Muscle of leg (tissue), 16 donors: ENCODE measurements at places on chromosomes 3 and 15. TPM values are rescaled to one million over a fixed set of nuclear protein-coding genes. Genes with fewer than 3 reads are reported as not detected.
A peak's percentile ranks its signal among the peaks of the same experiment; 100 is the strongest.

- DNase-seq, result no peak
- no peaks in the 10 kb centered on the region for H3K4me1 ChIP-seq
- H3K4me3 ChIP-seq, result no peak overlapping the region
Observed at GRCh38 chr15:35288580-35288979, 203.5 kb upstream of the NANOGP8 start.

DNA sequence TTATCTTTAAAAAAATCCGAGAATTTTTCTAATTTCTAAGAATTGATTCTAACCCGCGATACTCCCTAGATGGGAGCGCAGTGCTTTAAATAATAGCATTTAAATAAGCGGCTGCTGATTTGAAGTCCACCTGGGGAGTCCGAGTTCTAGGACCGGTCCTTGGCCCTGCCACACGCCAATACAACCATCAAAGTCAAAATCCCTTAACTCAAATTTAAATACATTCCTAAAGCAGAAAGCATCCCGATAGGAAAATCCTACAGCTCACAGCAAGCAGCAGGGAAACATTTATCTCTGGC lies 508 bp upstream of the ECT2 start:
- no peak for DNase-seq
- H3K4me3 ChIP-seq, result peak overlapping the region; percentile 90
- H3K4me1 ChIP-seq, result peaks cover 5% of the 10 kb centered on the region
- no peaks in the 10 kb centered on the region for H3K36me3 ChIP-seq
- H3K27me3 ChIP-seq, result no peaks in the 10 kb centered on the region

- no peaks in the 10 kb centered on the region for H3K36me3 ChIP-seq
- H3K27me3 ChIP-seq, result peaks cover 3% of the 10 kb centered on the region
- DNase-seq, result no peak
- H3K27ac ChIP-seq, result no peak overlapping the region
Observed at GRCh38 chr3:186664506-186664905, 1.3 kb upstream of the HRG start.

DNA sequence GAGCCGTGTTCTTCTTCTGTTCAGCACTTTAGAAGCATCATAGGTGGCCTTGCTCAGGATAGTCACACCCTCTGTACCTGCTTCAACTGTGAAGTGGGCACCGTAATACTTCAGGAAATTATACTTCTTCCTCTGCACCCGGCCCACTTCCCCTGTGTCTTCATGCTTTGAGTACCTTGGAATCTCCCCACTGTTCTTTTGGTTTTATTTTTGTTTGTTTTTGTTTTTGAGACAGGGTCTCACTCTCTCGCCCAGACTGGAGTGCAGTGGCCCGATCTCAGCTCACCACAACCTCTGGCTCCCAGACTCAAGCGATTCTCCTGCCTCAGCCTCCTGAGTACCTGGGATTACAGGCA lies 1.7 kb downstream of the P2RY14 start:
- H3K27me3 ChIP-seq, result no peaks in the 10 kb centered on the region
- no peaks in the 10 kb centered on the region for H3K4me1 ChIP-seq
- no peak overlapping the region for H3K4me3 ChIP-seq
- H3K36me3 ChIP-seq, result no peaks in the 10 kb centered on the region
- DNase-seq, result no peak
- no peak overlapping the region for H3K27ac ChIP-seq

DNA sequence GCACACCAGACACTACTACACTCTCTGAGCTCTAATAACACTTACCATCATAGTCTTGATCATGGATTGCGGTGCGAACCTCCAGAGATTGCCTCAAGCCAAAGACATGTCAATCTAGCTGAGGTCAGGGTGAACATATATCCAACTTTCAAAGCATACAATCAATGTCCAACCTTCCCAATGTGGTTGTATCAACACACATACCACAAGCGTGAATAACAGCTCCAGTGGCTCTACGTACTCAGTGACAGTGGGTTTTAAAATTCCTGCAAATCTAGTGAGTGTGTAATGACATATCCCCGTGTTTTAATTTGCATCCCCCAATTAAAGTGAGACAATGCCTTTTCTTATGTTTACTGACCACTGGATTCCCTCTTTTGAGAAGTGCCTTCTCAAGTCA lies 29.6 kb downstream of the SFMBT1 start:
- H3K27me3 ChIP-seq, result no peaks in the 10 kb centered on the region
- DNase-seq, result no peak
- no peak overlapping the region for H3K4me3 ChIP-seq
- no peaks in the 10 kb centered on the region for H3K36me3 ChIP-seq
- no peaks in the 10 kb centered on the region for H3K4me1 ChIP-seq
- no peak overlapping the region for H3K27ac ChIP-seq

Gene CCR3
- total RNA-seq, result not detected

DNA sequence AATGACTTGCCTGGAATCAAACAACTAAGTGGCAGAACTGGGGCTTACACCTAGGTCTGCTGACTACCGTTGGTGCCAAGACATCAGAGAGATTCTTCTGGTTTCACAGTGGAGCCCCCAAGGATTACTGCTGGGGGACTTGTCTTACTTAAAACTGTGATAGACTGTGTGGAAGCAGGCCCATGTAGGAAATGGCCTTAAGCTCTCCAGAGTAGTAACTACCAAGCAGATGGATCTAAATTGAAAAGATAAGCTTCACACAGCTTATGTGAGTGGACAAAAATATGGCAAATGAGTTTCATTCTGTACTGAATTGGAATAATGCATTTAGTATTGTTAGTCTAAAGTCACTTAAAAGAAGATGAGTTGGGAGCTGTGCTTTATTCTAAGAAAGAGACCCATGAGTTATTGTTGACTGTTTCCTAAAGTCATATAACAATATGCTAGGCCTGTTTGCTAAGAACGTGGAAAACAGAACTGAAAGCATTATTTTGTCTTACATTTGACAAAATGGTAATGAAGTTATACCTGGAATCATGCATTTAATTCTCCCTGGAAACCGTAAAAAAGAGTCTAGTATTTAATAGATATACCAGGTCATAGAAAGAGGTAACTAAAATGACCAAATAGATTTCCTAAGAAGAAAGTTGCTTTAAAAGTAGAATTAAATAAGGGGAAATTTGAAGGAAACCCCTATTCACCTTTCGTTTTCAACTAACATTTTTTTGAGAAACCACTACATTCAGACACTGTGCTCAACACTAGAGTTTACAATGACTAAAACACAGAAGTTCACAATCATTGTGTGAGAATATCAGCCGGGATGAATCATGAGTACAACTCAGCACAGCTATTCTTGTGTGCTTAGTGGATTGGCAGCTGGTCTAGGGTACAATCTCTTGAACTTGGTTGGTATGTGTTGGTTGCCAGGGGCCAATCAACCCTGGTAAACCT lies 13.0 kb upstream of the MAPK6 start:
- no peak overlapping the region for H3K4me3 ChIP-seq
- no peak overlapping the region for H3K27ac ChIP-seq
- no peak for DNase-seq
- H3K36me3 ChIP-seq, result no peaks in the 10 kb centered on the region
- no peaks in the 10 kb centered on the region for H3K4me1 ChIP-seq
- no peaks in the 10 kb centered on the region for H3K27me3 ChIP-seq

Gene HYAL1
- 1.3 TPM for total RNA-seq

- DNase-seq, result no peak
- no peak overlapping the region for H3K27ac ChIP-seq
- no peaks in the 10 kb centered on the region for H3K27me3 ChIP-seq
Observed at GRCh38 chr15:50257924-50258323, 7.6 kb downstream of the HDC start.

DNA sequence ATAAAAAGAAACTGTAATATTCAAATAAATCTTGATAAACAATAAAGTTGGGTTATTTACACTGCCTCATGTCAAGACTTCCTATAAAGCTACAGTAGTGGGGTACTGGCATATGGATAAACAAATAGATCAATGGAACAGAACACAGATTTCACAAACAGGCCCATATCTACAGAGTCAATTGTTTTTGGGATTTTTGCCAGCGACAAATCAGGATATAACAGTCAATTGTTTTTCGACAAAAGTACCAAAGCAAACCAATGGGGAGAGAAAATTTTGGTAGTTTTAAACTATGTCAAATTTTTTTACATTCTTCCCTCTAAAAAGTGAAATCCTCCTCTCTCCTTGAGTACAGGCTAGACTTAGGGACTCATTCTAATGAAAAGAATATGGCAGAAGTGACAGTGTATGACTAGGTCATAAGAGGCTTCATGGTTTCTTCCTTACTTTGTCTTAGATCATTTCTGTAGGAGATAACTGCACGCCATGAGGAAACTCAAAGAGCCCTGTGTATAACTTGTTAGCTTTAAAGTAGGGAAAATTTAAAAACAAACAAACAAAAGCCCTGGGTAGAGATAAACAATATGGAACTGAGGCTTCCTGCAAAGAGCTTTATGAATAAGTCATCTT lies 16.9 kb downstream of the IP6K1 start:
- no peaks in the 10 kb centered on the region for H3K27me3 ChIP-seq
- no peak overlapping the region for H3K4me3 ChIP-seq
- no peak overlapping the region for H3K27ac ChIP-seq

Gene PLAAT1
- total RNA-seq, result 24.3 TPM

DNA sequence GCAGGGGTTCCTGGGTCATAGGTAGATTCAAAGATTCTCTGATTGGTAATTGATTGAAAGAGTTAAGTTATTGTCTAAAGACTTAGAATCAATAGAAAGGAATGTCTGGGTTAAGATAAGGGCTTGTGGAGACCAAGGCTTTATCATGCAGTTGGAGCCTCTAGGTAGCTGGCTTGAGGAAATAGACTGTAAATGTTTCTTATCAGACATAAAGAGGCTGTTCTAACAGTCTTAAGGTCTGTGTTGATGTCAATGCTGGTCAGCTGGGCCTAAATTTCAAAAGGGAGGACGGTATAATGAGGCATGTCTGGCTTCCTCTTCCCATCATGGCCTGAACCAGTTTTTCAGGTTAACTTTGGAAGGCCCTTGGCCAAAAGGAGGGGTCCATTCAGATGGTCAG lies 48.9 kb downstream of the GASK1A start:
- H3K4me3 ChIP-seq, result no peak overlapping the region
- H3K27ac ChIP-seq, result no peak overlapping the region
- no peaks in the 10 kb centered on the region for H3K27me3 ChIP-seq
- DNase-seq, result no peak
- peaks cover 9% of the 10 kb centered on the region for H3K4me1 ChIP-seq
- H3K36me3 ChIP-seq, result peaks cover 4% of the 10 kb centered on the region

Gene LRRN1
- 26.6 TPM for total RNA-seq
